Stimulated activated CD4-positive, alpha-beta T cell treated with anti-CD3 and anti-CD28 coated beads, Interleukin-15, amount 100 ng/mL, for 24 hours (primary cell): ENCODE measurements at places on chromosomes 4 and X.

GRCh38 chr4:7342223-7343080, 92.3 kb downstream of the PSAPL1 start:
- no peak for DNase-seq

GRCh38 chrX:33065415-33065814, 145.9 kb downstream of the DMD start:
- DNase-seq = no peak

DNA sequence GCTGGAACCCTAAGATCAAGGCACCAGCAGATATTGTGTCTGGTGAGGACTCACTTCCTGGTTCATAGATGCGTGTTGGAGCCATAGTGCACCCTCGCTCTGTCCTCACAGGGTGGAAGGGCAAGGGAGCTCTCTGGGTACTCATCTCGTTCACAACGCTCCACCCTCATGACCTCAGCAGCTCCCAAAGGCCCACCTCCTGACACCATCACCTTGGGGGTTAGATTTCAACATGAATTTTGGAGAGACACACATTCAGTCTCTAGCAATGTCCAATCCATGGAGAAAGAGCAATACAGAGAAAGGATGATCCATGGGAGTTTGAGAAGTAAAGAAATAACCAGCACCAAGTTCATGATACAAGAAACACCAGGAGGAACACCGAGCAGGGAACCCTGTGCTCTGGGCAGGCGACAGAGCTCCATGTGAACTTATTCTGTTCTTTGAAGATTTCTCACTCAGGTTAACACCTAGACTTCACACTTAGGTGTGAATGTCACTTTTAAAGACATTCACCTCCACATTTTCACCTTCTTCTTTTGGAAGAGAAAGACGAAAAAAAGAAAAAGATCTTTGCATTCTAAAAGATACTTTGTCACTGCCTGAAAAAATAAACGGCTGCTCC, 171.8 kb upstream of the FAM9B start:
- no peak for DNase-seq

DNA sequence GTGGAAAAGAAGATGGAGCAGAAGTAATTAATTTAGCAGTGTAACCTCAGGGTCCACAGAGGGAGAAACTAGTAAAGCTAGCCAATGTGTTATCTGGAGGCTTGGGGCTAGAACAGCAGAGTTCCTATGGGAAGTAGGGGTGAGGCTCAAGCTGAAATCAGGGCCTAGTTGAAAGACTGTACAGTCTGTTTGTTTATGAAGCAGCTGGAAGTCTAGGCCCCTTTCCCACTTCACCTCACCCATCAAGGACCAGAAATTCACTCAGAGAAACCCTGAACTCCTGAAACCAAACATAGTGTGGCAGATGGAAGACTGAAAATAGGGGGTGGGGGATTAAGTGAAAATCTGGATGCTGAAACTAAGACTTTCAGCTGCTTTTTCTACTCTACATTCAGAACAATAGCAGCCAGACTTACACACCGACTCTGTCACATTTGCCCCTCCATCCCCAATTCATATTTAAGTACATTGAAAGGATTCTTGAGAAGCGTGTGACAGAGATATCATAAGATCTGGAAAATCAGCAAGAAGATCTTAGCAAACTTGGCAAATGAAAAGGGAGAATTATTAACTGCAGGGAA, 32.6 kb upstream of the FAM241A start:
- no peak for DNase-seq

GRCh38 chr4:94802091-94802490, 44.3 kb downstream of the BMPR1B start:
- DNase-seq = no peak

- no peak for DNase-seq
Observed at GRCh38 chr4:7313347-7313811, 121.0 kb downstream of the SORCS2 start.

DNA sequence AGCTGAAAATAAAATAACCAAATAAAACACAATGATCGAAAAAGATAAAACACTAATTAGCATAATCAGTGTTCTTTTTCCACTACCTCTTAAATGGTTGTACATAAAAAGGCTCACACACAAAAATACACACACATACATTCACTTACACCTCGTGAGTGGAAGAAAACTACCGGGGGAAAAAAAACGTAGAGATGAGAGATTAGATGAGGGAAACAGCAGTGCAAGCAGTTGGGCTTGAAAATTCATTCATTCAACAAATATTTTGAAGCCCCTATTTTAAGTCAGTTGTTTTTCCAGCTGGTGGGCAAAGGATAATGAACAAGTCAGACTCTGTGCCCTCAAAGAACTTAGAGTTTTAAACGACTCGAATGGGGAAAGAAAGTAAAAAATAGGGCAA, 1.0 kb downstream of the TBCK start:
- DNase-seq = no peak

DNA sequence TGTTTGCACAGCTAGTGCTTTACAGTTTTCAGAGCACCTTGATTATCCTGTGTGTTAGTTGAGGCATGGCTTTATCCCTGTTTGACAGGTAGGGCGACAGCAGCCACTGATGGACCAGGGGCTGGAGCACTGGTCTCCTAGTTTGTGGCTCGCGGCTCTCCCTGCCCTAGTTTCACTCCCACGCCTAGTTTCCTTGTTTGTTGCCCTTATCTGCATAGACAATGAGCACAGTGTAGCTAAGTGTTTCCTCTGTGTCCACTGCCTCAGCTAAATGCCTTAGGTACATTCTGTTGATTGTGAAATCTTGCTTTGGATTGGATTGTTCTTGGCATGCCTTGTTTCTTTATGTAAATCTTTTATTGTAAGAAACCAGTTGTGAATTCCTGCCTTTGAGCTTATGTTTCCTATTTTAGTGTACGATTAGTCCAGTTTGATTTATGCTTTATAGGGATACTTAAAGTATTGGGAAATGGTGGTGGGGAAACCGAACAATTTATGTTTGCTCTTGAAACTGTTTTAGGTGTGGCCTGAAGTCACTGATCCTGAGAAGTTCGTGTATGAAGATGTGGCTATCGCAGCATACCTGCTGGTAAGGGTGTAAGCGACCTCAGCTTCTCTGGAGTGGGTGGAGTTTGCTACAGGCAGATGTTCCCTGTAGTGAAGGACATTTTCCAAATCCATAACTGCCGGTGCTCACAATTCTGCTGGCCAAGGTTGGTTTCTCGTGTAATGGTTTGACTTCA, 11.0 kb downstream of the TRMT44 start:
- no peak for DNase-seq

DNA sequence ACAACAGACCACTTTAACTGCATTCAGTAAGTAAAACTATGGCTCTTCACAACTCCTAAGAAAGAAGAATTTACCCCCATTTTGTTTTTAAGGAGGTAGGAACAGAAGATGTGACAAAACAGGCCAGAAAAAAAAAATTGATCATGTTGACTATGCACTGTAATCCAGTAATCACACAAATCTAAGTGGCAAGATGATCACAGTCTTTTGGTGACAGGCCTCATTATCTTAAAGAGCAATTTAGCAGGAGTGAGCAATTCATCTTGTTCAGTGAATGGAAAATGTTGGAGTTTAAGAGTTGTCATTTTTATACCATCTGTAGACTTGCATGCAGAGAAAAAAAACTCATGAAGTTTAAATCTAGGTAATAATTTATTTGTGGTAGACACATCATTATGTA, 115.1 kb downstream of the SLC39A8 start:
- DNase-seq = no peak

- DNase-seq = no peak
Observed at GRCh38 chr4:80434238-80434637, 98.7 kb downstream of the CFAP299 start.

GRCh38 chrX:50402886-50403285, 67.7 kb downstream of the DGKK start:
- no peak for DNase-seq

DNA sequence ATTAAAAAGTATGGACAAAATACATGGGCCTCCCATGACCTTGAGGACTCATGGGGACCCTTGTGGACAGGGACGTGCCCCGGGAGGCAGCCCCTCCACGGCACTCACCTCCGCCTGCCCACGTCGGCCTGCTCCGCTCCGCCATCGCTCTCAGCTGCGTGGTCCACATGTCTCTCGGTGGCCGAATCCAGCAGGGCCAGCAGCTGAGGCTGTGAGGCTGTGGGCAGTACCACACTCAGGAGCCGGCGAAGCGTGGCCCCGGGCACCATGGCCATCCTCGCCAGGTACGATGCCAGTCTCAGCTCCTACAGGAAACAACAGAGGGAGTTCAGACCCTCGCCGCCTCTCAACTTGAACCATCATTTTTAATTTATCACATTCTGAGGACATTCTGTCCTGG, 140.0 kb downstream of the EVC2 start:
- no peak for DNase-seq

DNA sequence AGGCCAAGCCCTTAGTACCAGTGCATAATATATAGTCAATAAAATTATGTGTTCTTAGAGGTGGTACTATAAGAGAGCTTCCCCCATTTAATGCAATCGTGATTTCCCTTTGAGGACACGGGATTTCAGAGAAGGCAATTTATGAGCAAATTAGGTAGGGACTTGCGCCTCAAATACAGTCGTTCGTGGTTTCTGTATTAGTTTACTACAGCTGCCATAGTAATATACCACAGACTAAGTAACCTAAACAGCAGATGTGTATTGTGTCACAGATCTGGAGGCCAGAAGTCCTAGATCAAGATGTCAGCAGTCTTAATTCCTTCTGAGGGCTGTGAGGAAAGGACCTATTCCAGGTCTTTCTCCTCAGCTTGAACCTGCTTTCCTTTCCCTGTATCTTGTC, 1.5 kb upstream of the PUDP start:
- DNase-seq = no peak

- no peak for DNase-seq
Observed at GRCh38 chrX:134241960-134242619, 5.1 kb downstream of the CCDC160 start.

DNA sequence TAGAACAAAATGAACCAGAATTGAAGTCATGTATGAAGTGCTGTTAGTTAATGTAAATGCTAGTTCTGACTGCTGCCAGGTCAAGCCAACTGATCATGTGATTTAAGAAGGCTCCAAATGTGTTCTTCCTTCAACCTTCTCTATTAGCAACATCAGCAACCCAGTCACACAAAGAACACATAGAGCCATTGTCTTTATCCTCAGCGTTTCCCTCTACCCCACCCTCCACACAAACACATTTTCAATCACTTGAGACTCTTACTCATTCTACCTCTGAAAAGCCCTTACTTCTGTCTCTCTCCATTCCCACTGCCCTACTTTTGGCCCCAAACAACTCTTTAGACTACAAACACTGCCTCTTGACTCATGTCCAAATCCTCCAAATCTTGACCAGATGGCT, 89.7 kb upstream of the KDR start:
- DNase-seq = no peak

DNA sequence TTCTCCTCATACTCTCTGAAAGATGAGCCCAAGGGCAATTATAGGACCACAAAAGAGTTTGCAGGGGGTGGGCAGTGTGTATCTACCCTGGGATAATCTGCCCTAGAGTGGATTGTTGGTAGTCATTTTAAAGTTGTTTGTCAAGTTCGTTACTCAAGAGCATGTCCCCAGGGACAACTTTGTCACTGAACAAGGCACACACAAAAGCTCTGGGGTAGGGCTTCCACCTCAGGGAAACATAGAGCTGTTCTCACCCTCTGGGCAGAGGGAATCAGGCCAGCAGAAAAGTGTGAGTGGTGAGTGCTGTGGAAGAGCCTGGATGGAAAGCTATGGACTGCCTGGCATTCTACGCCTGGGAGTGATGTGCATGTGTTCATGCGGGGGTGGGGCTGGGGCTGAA, 23.3 kb upstream of the LEF1 start:
- DNase-seq = no peak

DNA sequence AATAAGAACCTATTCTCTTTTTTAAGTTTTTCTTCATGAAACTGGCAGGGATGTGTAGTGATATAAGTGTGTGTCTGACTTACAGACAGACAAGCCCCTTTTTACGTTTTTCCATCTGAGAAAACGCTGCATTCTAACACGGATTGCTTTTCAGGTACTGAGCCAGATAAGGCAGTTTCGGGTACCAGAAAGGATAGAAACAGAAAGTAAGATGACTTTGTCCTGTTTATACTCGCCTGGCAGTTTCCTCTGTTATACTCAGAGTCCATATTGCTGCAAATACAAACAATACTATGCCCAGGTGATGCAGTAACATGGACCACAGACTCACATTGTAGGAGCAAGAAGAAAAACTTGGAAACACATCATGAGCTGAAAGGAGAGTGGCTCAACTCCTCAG, 2320.6 kb upstream of the AGA start:
- DNase-seq = no peak

GRCh38 chrX:139920316-139920715, 12.5 kb downstream of the ATP11C start:
- DNase-seq = no peak

GRCh38 chr4:78293821-78294301, 236.7 kb downstream of the FRAS1 start:
- DNase-seq = no peak

DNA sequence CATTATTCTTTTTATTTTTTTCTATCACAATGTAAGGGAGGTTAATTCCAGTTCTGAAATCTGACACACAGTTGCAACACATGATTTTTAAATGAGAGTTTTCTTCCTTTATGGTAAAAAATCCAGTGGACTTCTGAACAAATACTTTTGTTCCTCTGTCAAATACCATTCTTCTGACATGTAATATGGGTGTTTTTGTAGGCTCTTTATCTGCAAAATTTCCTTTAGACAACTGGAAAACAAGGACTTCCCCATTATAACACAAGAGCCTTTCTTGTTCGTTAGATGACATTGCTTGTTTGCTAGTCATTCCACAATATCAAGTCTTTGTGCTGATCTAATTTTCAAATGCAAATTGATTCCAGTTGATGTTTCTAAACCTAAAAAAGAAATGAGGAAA, 7.7 kb downstream of the FANCB start:
- no peak for DNase-seq

- peak; percentile 18 for DNase-seq
Observed at GRCh38 chrX:152821145-152821765, 9.3 kb downstream of the CETN2 start.

- DNase-seq = no peak
Observed at GRCh38 chr4:111399623-111400022, 745.6 kb upstream of the FAM241A start.

DNA sequence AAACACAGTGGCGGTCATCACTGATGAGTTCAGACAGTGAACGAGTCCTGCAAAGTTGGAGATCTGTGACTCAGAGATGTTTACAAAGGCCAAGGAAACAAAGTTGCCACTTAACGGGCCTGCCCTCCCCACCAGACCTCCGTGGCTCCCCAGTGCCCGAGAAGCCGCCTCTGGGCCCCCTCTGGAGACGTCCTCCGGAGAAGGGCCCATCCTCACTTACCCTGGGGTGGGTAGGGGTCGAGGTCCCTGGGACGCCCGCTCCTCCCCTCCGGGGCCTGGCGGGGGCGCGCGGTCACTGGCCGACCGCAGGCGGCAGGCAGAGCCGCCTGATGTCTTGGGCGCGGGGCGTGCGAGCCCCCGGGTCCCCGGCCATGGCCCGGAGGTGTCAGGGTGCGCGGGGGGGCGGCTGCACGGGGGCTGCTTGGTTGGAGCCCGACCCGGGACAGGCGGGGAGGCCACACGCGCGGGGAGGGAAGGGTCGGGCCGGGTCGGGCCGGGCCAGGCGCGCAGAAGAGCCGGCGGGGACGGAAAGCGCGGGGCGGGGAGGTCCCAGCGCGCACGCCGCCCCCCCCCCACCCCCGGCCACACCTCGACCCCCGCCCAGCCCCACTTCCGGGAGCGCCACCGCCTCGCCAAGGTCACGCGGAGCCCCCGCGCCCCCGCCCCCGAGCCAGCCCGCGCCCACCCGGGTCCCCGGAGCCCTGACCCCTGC, 529 bp downstream of the DHRSX start:
- peak; percentile 61 for DNase-seq

- no peak for DNase-seq
Observed at GRCh38 chrX:95678679-95679078, 1006.0 kb upstream of the DIAPH2 start.

- DNase-seq = peak; percentile 16
Observed at GRCh38 chr4:105186701-105187161, 40.1 kb downstream of the TET2 start.
